HCT116 (cell line): ENCODE measurements at places on chromosomes 5 and 9.

DNA sequence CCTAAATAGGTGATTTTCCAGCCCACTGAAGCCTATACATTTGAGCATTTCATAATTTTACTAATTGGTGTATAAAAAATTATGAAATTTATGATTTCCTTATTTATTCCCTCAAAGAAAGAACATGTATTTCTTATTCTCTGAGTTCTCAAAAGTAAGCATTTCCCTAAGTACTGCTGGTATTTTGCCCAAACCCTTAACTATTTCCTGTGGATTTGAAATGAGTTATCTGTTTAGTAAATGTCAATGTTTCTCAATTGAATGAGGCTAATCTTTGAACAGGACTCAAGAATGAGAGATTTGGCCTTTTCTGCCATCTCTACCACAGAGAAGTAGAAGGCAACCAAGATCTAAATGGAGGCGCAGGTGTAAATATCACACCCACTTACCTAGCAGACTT is 751.7 kb downstream of the TLE1 start:
- no peak overlapping the region for H3K27ac ChIP-seq
- H3K27me3 ChIP-seq, result no peaks in the 10 kb centered on the region
- H3K4me1 ChIP-seq, result no peaks in the 10 kb centered on the region
- no peak for DNase-seq

DNA sequence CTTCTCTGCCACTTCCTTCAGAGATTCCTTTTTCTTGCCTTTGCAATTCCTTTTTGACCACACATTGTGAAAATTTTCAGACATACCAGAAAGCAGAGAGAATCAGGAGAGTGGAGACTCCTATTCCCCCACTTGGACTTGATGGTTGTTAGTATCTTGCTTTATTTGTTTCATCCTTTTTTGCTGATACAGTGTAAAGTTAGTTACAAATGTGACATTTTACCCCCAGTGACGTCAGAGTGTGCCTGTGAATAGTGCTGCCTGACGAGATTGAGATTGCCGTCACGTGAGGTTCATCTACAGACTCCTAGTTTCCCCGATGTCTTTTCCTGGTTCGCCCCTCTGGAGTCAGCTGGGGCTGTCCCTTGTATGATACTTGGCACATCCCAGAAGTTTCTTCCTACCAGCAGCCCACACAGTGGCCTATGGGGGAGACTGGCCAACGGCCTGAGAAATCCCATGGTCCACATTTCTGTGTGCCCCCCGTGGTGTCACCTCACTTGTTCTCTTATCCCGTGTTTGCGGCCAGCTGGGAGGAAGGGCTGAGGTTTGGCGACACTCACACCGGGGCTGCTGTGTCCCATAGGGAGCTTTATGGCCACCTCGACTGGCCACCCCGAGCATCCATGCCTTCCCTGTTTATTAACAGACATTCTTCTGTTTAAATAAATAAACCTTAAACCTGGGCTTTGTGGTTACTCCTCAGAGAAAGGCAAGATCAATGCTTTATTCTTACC is 48.2 kb upstream of the CACNA1B start:
- no peaks in the 10 kb centered on the region for H3K4me1 ChIP-seq
- DNase-seq, result no peak
- no peak overlapping the region for H3K27ac ChIP-seq

GRCh38 chr5:10317825-10318682 is 10.4 kb upstream of the CMBL start:
- peaks cover 19% of the 10 kb centered on the region for H3K4me1 ChIP-seq
- DNase-seq, result no peak
- no peaks in the 10 kb centered on the region for H3K36me3 ChIP-seq
- H3K27ac ChIP-seq, result no peak overlapping the region
- no peak overlapping the region for H3K4me3 ChIP-seq
- no peaks in the 10 kb centered on the region for H3K27me3 ChIP-seq

- no peak overlapping the region for H3K4me3 ChIP-seq
- DNase-seq, result no peak
- H3K4me1 ChIP-seq, result no peaks in the 10 kb centered on the region
- H3K36me3 ChIP-seq, result no peaks in the 10 kb centered on the region
- H3K27me3 ChIP-seq, result no peaks in the 10 kb centered on the region
Observed at GRCh38 chr5:116157902-116158301, 73.1 kb downstream of the COMMD10 start.

GRCh38 chr9:94281101-94281500 is 22.0 kb downstream of the ZNF169 start:
- no peaks in the 10 kb centered on the region for H3K4me1 ChIP-seq
- DNase-seq, result no peak
- no peaks in the 10 kb centered on the region for H3K36me3 ChIP-seq
- H3K27me3 ChIP-seq, result no peaks in the 10 kb centered on the region
- no peak overlapping the region for H3K4me3 ChIP-seq

DNA sequence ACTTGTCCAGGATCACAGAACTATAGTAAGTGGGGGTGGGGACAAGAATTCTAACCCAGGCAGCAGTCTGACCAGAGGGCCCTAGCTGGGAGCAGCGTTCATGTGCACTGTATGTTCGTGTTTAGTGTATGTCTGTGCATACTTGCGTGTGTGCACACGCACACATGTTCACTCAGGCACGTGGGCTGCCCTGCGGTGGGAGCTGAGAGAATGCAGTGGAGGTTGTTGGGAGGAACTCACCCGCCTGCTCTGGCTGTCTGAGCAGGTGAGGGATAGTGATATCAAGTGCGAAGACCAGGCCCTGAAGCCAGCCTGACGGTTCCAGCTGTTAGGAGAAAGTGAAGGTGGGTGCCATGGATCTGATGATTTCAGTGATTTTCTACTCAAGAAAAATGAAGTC is 942 bp downstream of the DCANP1 start:
- no peak overlapping the region for H3K27ac ChIP-seq
- no peak for DNase-seq
- no peaks in the 10 kb centered on the region; the same call in 1 of the 2 replicates for H3K27me3 ChIP-seq
- H3K4me1 ChIP-seq, result no peaks in the 10 kb centered on the region

DNA sequence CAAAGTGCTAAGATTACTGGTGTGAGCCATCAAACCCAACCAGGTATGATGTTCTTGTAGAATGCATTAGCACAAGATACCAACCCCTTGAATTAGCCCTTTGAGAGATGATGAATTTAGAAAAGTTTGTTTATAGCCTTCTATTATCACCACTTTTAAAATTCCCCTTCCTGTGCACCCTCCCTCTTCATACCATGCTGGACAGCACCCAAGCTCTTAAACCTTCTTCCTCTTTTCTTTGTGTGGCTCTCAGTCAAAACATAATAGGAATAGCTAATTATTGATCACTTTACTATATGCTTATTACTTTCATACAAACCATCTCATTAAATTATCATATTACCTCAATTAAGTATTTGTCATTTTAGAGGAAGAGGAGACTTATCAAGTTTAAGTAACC is 87.6 kb upstream of the TMED7 start:
- no peaks in the 10 kb centered on the region for H3K4me1 ChIP-seq
- H3K4me3 ChIP-seq, result no peak overlapping the region
- H3K36me3 ChIP-seq, result no peaks in the 10 kb centered on the region
- no peak overlapping the region for H3K27ac ChIP-seq
- no peaks in the 10 kb centered on the region for H3K27me3 ChIP-seq
- DNase-seq, result no peak

- no peak overlapping the region for H3K4me3 ChIP-seq
- H3K4me1 ChIP-seq, result no peaks in the 10 kb centered on the region
- no peak overlapping the region for H3K27ac ChIP-seq
- H3K27me3 ChIP-seq, result peaks cover 52% of the 10 kb centered on the region
- no peaks in the 10 kb centered on the region for H3K36me3 ChIP-seq
Observed at GRCh38 chr9:116355153-116355921, 201.7 kb downstream of the PAPPA start.

GRCh38 chr5:134003817-134004625 is 754 bp downstream of the VDAC1 start:
- peaks cover 24% of the 10 kb centered on the region for H3K4me1 ChIP-seq
- no peak for DNase-seq
- H3K36me3 ChIP-seq, result peaks cover 18% of the 10 kb centered on the region; the same call in 1 of the 2 replicates
- peak overlapping the region; percentile 87 for H3K4me3 ChIP-seq

DNA sequence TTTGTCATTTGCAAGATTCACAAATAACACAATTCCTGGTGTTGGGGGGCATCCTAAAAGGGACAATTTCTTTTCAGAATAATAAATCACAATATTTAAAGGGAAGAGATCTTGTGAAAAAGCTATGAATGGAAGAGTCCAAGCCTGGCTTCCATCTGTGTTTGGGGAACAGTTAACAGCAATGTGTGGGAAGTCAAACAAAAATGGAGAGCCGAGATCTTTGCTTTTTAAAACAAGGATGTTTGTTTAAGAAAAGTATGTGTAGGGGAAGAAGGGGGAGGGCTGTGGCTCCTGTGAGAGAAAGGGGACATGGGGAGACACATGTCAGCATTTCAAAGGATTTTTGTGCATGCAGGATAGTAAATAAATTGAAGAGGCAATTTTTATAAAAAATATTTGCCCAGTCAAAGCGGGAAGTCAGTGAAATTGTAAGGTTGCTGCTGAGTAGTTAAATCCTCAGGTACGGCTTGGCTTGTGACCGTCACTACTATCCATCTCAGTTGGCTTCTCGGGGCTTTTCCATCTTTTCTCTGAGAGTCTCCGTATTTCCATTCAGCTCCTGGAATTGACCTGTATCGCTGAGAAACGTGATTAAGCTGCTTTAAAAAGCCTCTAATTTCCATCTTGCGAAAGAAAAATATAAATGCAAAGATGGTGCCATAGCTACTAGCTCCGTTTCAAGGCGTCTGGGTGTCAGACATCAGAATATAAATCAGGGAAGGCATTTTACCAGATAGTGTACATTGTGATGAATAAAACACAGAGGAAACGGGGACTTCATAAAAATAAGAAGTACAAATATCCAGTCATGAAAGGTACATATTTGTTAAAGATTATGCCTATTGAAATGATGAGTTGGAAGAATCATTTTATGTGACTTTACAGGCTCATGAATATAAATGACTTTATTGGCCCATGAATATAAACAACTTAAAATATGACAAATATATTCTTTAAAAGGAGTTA is 52.9 kb upstream of the VCAN start:
- H3K36me3 ChIP-seq, result no peaks in the 10 kb centered on the region
- H3K27ac ChIP-seq, result no peak overlapping the region
- no peaks in the 10 kb centered on the region for H3K4me1 ChIP-seq
- DNase-seq, result no peak
- no peaks in the 10 kb centered on the region for H3K27me3 ChIP-seq

DNA sequence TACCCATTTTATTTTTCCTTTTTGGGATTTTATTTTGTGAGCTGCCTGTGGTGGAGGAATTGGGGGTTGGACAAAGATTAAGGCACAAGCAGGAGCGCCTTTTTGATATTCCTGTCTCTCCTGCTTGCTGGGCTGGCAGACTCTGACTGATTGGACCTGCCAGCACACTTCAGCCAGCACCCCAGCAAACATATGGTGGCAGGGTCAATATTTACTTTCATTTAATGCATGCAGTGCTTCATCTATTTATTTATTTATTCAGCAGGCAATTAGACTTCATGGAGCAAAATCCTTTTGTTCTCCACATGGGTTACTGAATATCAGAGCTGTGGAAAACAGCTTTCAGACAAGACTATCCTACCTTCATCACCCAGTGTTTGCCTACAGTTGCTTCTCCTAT is 48.4 kb upstream of the EPB41L4A start:
- no peak overlapping the region for H3K4me3 ChIP-seq
- H3K27ac ChIP-seq, result no peak overlapping the region
- H3K4me1 ChIP-seq, result no peaks in the 10 kb centered on the region
- no peaks in the 10 kb centered on the region for H3K27me3 ChIP-seq

DNA sequence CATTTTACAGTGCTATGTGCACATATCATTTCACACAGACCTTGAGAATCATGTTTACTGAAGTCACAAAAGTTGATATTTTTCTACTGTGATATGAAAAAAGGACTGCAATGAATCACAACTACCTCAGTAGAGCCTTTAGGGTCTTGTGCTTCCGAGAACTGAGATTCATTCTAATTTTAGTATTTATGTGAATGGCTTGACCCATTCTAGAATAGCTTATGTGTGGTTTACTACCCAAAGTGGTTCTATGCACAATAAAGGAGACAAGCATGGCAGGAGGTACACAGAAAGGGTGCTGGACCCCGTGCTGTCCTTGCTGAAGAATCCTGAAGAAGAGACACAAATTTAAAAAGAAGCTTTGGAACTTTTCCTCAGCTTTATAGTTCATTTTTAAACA is 28.2 kb downstream of the MEF2C start:
- H3K27me3 ChIP-seq, result no peaks in the 10 kb centered on the region
- DNase-seq, result no peak
- H3K4me3 ChIP-seq, result no peak overlapping the region

- H3K27me3 ChIP-seq, result no peaks in the 10 kb centered on the region
- no peaks in the 10 kb centered on the region for H3K36me3 ChIP-seq
- no peaks in the 10 kb centered on the region for H3K4me1 ChIP-seq
Observed at GRCh38 chr9:117929868-117930267, 225.7 kb downstream of the TLR4 start.

DNA sequence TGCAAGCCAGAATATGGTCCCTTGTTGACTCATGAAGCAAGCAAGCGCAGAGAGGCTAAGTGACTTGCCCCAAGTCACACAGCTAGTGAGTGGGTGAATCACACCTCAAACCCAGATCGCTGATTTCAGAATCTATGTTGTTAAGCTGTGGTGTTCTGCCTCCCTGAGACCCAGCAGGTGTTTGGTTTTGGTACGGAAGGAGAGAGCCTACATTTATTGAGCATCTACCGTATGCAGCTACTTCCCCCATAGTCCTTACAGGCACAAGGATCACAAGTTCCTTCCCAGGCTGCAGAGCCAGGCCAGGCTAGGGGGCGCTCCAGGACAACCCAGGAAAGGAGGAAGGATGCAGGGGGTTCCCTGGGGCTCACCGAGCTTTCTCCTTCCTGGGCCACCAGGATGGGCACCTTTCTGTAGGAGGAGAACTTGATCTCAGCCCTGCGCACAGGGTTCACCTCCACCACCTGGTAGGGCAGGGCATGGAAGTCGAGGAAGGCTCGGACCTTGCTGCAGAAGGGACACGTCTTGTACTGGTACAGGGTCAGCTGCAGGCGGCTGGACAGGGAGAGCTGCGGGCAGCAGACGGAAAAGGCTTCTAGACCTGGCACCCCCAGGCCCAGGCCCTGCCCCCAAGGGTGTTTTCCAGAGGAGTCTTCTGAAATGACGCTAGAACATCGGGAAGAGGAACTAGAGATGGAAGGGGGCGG is 2.5 kb downstream of the PTGES2 start:
- peak; percentile 46 for DNase-seq
- H3K27me3 ChIP-seq, result no peaks in the 10 kb centered on the region
- peaks cover 9% of the 10 kb centered on the region for H3K4me1 ChIP-seq
- H3K4me3 ChIP-seq, result no peak overlapping the region; the same call in 1 of the 2 replicates
- H3K36me3 ChIP-seq, result peaks cover 30% of the 10 kb centered on the region; the same call in 1 of the 2 replicates

DNA sequence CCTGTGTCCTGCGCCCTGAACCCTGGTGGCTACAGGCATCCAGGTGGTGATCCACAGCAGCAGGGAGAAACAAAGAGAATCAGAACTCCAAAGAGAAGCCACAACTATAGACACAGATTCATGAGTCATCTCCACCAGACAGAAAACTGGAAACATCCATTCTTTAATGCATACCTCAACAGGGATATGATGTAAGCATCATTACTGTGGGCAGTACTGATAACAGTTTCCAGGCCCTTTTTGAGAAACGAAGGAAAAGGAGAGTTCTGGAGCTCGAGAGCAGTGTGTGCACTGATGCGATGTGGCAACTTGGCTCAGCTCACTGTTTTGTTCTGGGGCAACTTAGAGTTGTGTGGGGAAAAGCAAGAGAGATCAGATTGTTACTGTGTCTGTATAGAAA is 215.6 kb upstream of the ADAMTS16 start:
- H3K27ac ChIP-seq, result no peak overlapping the region
- no peaks in the 10 kb centered on the region for H3K4me1 ChIP-seq
- H3K36me3 ChIP-seq, result no peaks in the 10 kb centered on the region
- H3K27me3 ChIP-seq, result no peaks in the 10 kb centered on the region; the same call in 1 of the 2 replicates
- no peak for DNase-seq
